Activated T-cell treated with anti-CD3 and anti-CD28 coated beads, Interleukin-2, amount 50 U/mL, for 4 hours (primary cell): ENCODE measurements at places on chromosomes 5 and 9. TPM values are rescaled to one million over a fixed set of nuclear protein-coding genes. Genes with fewer than 3 reads are reported as not detected.

- DNase-seq, result no peak
These were observed 59.1 kb downstream of the PSMB7 start for GRCh38 chr9:124355941-124356744.

DNA sequence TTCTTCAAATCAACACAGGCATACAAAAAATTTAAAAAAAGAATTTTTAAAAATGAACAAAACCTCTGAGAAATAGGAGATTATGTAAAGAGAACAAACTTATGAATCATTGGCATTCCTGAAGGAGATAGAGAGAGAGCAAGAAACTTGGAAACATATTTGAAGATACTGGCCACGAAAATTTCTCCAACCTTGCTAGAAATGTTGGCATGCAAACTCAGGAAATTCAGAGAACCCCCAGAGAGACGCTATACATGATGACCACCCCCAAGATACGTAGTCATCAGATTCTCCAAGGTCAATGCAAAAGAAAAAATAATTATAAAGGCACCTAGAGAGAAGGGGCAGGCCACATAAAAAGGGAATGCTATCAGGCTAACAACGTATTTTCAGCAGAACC lies 472.5 kb downstream of the MTRR start:
- DNase-seq, result no peak

DNA sequence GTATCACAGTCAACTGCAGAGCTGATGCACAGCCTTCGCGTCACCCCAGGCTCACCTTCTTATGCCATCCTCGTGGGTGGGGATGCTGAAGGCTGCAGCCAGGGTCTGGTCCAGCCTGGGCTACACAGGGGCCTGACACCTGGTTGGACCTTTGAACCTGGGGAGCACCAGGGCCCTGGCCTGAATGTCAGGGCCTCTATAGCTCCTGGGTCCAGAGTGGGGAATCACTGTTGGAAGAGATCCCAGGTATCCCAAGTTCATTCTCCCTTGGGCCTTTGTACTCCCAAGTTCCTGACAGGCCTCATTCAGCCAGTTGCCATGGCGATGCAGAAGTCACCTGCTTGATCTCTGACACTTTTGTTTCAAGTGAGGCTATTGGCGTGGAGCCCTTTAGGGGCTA lies 43.8 kb downstream of the ZNF618 start:
- DNase-seq, result no peak

DNA sequence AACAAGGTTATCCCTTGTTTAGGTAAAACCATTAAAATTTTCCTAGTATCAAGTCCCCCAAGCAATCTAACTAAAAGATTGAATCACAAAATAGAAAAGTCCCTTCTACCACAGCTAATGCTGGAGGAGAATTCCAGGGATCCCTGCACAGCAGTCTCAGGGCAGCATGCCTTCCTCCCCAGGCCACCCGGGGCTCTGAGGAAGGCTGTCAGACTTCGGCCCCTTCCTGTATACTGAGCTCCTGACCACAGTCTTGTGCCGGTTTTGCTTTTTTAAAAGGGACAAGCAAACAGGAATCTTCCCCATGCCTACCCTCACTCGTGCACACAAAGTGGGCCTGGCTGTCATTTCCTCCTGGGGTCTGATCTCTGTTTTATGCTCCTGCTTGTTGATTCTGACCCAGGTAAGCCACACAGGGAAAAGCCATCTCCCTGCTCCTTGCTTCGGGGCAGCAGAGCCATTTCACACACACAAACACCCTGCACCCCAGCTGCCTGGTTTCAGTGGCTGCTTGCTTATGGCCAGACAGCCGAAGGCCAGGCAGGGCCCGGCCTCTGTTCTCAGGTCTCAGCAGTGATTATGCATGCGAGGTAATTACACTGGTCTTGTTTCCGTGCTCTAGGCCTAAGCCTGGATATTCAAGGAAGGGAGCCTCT lies 211.9 kb downstream of the NXNL2 start:
- no peak for DNase-seq

DNA sequence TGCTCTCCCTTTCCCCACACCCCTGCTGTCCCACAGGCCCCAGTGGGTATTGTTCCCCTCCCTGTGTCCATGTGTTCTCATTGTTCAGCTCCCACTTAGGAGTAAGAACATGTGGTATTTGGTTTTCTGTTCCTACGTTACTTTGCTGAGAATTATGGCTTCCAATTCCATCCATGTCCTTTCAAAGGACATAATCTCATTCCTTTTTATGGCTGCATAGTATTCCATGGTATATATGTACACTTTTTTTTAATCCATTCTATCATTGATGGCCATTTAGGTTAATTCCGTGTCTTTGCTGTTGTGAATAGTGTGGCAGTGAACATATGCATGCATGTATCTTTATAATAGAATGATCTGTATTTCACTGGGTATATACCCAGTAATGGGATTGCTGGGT lies 25.6 kb downstream of the FER start:
- no peak for DNase-seq

DNA sequence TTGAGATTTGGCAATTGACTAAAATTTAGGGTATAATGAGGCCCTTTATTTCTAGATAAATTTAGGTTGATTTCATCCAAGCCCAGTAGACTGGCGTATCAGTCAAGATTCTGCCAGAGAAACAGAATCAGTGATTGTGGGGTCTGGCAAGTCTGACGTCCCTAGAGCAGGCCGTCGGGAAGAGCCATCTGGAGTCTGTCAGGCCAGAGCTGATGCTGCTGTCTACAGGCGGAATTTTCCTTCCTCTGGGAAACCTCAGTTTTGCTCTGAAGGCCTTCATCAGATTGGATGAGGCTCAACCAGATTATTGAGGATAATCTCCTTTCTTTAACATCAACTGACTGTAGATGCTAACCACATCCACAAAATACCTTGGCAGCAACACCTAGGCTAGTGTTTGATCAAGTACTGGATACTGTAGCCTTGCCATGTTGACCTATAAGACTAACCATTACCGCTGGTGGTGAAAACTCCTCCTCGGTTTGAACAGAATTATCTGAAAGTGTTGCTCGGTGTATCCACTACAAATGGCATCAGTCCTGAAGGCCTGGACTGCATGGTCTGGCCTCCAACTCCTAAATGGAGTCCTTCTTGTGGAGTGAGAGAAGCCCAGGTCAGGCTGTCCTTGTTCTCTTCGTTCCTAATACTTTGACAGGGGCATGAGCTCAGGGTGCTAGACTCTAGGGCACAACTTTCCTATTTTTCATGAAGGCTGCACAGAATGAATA lies 83.2 kb upstream of the ANKH start:
- no peak for DNase-seq

GRCh38 chr5:389197-389821 lies 53.7 kb upstream of the EXOC3 start:
- DNase-seq, result no peak

- no peak for DNase-seq
These were observed 118.2 kb downstream of the SSBP2 start for GRCh38 chr5:81632679-81633078.

GRCh38 chr5:83044926-83045325 lies 32.3 kb downstream of the TMEM167A start:
- no peak for DNase-seq

DNA sequence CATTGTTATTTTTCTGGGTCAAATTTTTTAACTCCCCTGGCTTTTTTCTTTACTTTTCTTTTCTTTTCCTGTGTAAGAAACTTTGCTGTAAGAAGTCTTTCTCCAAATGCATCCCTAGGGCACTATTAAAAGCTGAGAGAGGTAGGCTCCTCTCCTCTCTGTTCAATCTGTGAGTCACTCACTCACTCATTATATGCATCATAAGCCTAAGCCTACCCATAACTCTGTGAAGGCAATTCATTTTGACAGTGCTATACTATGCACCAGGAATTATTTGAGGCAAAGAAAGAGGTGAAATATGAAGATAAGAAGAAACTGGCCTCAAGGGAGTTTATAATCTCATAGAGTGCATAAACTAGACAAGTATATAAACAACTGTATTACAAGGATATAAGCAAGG lies 67.9 kb upstream of the PRR16 start:
- no peak for DNase-seq

DNA sequence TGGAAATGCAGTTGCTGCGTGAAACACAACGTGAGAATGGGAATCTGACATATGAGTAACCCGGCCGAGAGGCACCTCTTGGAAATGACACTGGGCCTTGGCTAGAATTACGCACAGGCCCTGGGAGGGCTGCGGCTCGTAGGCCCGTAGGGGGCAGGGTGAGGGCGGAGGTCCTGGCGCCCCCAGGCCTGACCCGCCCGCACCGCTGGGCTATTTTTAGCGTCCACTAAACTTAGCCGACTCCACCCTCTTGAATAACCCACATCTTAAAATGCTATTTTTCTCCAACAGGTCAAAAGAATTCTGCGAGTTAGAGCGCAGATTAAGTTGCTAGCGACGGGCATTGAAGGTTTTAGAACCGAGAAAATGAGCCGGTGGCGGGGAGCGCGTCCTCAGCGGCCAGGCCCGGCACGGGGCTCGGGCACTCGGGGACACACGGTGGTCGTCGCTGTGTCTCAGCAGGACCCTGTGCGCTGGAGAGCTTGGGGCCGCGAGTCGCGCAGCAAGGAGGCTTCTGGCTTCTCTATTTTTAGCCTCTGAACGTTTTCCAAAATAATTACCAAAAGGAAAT lies 168.5 kb downstream of the AUH start:
- DNase-seq, result peak; percentile 76

GRCh38 chr9:76425677-76426453 lies 31.6 kb upstream of the RFK start:
- DNase-seq, result no peak

- DNase-seq, result no peak
These were observed 73.6 kb downstream of the CYLC2 start for GRCh38 chr9:103068753-103069152.

- no peak for DNase-seq
These were observed 4.7 kb upstream of the STOML2 start for GRCh38 chr9:35107297-35108290.

DNA sequence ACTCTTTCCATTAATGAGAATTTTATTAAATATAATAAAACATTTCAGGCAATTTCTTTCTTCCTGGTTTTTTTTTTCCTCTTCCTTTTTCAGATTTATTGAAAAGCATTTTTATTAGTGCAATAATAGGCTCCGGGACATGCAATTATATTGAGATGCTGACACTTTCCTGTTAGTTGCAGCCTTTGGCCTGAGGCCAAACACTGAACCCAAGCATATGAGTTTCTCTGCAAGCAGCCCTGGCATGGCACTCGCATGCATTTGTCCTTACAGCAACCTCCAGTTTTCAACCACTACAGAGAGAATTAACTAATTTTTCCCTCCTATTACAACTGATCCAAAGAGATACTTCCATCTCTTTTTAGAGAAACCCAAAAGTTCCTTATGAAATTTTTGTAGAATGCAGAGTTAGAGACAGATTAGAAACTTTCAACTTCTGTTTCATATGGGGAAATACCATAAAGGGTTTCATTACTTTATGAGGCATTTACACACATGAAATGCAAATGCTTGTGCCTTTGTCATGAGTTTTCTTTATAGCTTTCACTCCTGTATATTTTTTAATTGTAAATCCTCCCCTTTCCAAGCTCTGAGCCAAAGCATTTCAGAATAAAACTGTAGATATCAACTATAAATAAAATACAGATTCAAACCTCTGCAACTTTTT lies 183.0 kb downstream of the CETN3 start:
- DNase-seq, result no peak

GRCh38 chr9:136994180-136994887 lies 2.0 kb downstream of the CLIC3 start:
- DNase-seq, result no peak

DNA sequence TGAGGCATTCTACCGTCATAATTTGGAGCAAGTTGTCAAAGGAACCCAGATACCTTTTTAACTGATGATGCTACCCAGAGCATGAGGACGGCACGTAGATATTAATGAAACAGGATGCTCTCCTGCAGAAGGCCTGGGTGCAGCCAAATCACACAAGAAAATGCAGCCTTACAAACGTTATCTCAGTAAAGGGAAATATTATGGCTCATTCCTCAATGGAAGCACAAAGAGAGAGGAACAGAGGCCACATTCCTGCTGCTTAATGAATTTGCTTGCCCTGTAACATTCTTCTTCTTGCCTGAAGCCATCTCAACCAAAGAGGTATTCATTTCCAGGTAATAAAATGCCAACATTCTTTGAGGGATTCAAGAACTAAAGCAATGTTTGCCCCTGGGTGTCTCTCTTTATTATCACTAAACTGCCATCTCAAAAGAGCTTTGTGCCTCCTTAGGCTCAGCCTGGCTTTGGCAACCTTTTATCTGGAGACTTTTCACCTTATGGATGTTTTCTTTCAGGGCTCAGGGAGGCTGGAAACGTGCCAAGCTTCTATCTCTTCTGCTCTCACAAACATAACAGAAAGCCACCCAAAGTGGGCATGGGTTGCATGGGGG lies 92.9 kb downstream of the TNC start:
- DNase-seq, result no peak

GRCh38 chr9:127652733-127653132 lies 40.7 kb downstream of the STXBP1 start:
- DNase-seq, result no peak

DNA sequence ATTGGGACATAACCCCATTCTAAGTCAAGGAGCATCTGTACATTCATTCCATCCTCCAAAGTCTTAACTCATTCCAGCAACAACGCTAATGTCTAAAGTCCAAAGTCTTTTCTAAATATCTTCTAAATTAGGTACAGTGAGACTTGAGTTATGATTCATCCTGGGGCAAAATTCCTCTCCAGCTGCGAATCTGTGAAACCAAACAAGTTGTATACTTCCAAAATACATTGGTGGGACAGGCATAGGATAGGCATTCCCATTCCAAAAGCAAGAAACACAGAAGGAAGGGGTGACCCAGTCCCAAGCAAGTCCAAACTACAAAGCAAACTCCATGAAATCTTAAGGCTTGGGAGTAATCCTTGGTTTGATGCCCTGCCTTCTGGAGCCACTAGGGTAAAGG lies 97.6 kb upstream of the FANCC start:
- DNase-seq, result no peak

GRCh38 chr5:172686111-172686510 lies 45.0 kb downstream of the NEURL1B start:
- no peak for DNase-seq

DNA sequence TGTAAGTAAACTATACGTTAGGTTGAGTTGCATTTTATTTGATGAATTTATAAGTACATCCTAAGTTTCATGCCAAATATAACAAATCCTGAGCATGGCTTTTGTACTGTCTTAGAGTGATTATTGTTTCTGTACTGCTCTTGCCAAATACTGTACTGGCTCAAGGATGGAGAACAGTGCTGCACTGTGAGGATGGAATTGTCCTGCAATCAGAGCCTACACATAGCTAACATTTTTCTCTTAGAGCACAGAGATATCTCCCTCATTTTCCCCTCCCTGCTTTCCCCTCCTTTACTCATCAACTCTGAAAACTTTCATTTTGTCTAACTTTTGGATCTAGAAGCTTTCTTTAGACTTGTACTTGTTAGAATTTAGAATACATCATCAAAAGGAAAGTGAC lies 28.3 kb downstream of the LRRC70 start:
- no peak for DNase-seq

The HRH2 gene
- total RNA-seq, result 25.3 TPM

The CNTNAP3B gene
- total RNA-seq, result 0.11 TPM

The EPB41L4A gene
- 0.35 TPM for total RNA-seq

The PCDHGC3 gene
- 0.48 TPM for total RNA-seq

The CXCL14 gene
- total RNA-seq, result not detected

The GRXCR2 gene
- total RNA-seq, result not detected

The CERT1 gene
- total RNA-seq, result 29.4 TPM

The RBM27 gene
- total RNA-seq, result 29.1 TPM
